ENCODE measurements at places on chromosomes 7 and 10. TPM values are rescaled to one million over a fixed set of nuclear protein-coding genes. Genes with fewer than 3 reads are reported as not detected.
A peak's percentile ranks its signal among the peaks of the same experiment; 100 is the strongest.

- DNase-seq = no peak
Observed at GRCh38 chr7:16299853-16300252, 121.5 kb downstream of the CRPPA start.

STEAP1B gene
- not detected for total RNA-seq

DNA sequence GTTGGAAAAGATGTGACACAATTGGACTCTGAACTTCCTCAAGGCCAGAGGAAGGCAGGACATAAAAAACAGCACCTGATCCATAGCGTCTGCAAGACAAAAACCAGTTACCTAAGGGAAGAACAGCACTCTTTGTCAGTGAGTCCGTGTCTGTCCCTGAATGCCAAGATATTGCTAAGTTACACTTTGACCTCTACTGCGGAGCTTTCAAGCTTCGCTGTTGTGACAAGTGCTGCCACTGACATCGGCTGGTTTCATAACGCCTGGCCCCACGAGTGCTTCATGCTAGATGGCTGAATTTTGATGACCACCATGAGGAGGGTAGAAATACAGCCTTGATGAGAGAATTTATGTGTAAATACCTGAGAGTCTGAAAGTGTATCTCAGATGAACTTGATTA, 49.7 kb upstream of the JAZF1 start:
- DNase-seq = no peak

GRCh38 chr10:36141856-36142560, 499.9 kb upstream of the FZD8 start:
- peak; percentile 14 for DNase-seq

DNA sequence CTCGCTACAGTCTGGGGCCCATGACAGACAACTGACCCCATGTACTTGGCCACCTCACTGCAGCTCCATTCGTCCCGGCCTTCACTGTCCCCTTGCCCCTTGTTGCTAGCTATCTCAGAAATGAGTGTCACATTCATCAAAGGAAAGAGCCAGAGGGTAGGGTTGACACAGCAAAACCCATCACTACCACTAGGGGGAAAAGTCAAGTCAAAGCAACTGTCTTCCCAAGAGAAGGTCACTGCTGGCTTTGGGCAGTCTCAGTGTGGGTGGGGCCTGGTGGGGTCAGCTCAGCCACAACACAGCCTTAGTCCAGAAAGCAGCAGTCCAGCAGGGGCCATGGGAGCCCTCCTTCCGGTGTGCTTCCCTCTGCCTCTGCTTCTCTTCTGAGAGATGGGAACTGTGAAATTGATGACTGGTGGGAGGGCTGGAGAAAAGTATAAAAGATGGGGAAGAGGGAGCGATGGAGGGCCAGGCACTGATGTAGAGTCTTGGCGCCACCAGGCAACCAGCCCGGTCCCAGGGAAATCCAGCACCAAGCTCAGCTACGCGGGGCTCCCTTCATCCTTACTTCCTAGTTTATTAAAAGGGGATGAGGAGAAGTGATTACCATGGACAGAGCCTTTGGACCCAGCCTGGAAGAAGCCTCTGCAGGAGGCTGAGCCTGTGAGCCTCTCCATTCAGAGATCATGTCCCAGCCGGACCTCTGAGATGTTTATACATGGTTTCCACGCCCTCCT, 58.0 kb downstream of the PLXNA4 start:
- DNase-seq = no peak

GATA3 gene
- 7.7 TPM for total RNA-seq

- DNase-seq = no peak
Observed at GRCh38 chr10:28924717-28925116, 247.4 kb downstream of the BAMBI start.

GRCh38 chr10:43135656-43136055, 2.6 kb upstream of the CSGALNACT2 start:
- no peak for DNase-seq

ADAMTS14 gene
- not detected for total RNA-seq

SLC29A4 gene
- total RNA-seq = 10.5 TPM

DNA sequence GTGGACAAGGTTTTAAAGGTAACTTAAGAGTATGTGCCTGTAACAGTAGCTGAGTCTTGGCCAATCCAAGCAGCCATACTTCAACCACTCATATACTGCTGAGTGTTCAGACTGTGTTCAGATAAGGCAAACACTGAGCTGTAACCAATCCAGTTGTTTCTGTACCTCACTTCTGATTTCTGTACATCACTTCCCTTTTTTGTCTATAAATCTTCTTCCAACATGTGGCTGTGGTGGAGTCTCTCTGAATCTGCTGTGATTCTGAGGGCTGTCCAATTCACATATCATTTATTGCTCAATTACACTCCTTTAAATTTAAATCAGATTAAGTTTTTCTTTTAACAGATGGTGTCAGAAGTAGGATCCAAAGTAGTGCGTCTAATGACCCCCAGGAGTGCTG, 149.5 kb upstream of the PHF14 start:
- no peak for DNase-seq

CNPY4 gene
- total RNA-seq = 36.6 TPM

DNA sequence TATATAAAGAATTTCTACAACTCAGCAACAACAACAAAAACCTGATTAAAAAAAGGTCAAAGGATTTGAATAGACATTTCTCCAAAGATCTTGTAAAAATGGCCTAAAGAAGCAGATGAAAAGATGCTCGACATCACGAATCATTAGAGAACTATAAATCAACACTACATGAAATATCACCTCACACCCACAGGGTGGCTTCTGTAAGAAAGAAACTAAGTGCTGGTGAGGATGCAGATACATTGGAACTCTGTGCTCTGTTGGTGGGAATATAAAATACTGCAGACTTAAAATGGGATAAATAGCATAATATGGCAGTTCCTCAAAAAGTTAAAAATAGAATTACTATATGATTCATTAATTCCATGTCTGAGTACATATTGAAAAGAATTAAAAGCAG, 38.3 kb upstream of the CDCA7L start:
- DNase-seq = no peak

GRCh38 chr10:21991785-21992184, 11.7 kb downstream of the DNAJC1 start:
- DNase-seq = no peak

- no peak for DNase-seq
Observed at GRCh38 chr7:30837581-30837980, 66.4 kb downstream of the MINDY4 start.

GRCh38 chr10:52440612-52441285, 126.7 kb downstream of the DKK1 start:
- DNase-seq = no peak

DNA sequence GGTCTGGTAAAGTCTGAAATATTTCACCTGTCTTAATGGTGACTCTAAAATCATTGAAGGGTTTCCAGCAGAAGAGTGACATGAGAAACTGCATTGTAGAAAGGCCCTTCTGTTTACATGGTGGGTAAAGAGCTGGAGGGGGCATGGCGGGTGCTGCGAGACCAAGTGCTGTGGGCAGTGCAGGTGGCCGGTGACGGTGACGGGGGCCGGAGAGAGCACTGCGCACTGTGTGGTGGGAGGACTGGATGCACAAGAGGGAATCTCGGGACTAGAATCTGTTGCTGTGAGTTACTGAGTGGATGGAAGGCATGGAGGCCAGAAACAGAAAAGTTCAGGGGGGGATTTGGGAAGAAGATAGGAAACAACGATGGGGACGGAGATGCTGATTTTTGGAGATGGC, 218.7 kb downstream of the USP6NL start:
- no peak for DNase-seq

CCL24 gene
- total RNA-seq = 4.0 TPM

DNA sequence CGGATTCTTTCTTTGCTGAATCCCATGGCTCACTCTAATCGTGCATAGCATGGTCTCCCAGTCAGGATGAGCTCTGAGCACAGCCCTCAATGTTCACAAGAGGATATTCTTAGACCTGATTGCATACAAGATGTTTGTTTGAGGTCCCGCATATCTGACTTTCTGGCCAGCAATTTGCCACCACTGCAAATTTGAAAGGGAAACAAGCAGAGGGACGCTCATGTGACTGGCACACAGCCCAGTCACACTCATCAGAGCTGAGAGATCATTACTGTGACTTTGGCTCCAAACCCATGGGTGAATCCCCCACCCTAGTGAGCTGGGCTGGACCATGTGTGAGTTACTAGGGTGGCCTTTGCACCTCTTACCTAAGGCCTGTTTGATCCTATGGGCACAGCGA, 9.9 kb downstream of the TAS2R41 start:
- DNase-seq = peak; percentile 66

GRCh38 chr7:20785157-20786048, 1.3 kb downstream of the SP8 start:
- no peak for DNase-seq

- DNase-seq = no peak
Observed at GRCh38 chr10:78508955-78509748, 475.5 kb downstream of the RPS24 start.

GRCh38 chr7:158129037-158130022, 458.3 kb downstream of the PTPRN2 start:
- no peak for DNase-seq

HOXA1 gene
- 1.1 TPM for total RNA-seq

CYP2W1 gene
- 14.3 TPM for total RNA-seq

GRCh38 chr10:67175354-67175753, 249.5 kb downstream of the LRRTM3 start:
- no peak for DNase-seq

LIPM gene
- not detected for total RNA-seq

GRCh38 chr10:131452926-131453720, 141.6 kb upstream of the TCERG1L start:
- DNase-seq = peak; percentile 41

FAM180A gene
- 0.17 TPM for total RNA-seq

GRCh38 chr7:131538071-131538812, 18.2 kb downstream of the PODXL start:
- no peak for DNase-seq

HGF gene
- total RNA-seq = 157 TPM

PNPLA8 gene
- 73.5 TPM for total RNA-seq

GRCh38 chr10:105950410-105950809, 1214.1 kb downstream of the SORCS1 start:
- peak; percentile 72 for DNase-seq

GRCh38 chr10:111990734-111991133, 192.8 kb downstream of the GPAM start:
- DNase-seq = no peak

- DNase-seq = no peak
Observed at GRCh38 chr7:122161628-122162027, 17.6 kb upstream of the AASS start.

PDE6C gene
- not detected for total RNA-seq

DNA sequence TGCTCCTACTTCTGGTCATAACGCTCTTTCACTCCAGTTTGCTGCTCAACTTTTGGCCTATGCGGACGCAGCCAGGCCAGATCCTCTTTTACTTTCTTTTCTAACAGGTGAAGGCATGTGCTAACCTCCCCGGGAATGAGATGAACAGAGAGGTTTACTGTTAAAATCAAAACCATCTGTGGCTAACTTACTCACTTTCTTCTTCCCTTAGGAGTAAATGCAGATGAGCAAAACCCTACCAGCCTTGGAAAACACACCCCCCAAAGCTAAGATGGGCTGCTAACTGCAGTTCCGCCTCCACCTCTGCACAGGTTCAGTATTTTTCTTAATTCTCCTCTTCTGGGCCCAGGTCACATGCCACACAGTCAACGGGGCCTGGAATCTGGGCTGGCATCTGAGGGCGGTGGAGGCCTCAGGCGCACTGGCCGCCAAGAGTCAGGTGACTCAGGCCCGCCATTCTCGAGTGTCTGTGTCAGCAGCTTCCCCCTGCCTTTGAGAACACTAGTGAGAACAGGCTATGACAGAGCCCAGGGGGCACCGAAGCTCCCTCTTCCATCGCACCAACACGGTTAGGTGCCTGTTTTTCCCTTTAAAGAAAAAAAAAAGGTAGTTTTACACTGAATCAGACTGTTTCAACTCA, 11.1 kb downstream of the FAM53B start:
- DNase-seq = peak; percentile 89

NME8 gene
- not detected for total RNA-seq

GPR15LG gene
- not detected for total RNA-seq

DNA sequence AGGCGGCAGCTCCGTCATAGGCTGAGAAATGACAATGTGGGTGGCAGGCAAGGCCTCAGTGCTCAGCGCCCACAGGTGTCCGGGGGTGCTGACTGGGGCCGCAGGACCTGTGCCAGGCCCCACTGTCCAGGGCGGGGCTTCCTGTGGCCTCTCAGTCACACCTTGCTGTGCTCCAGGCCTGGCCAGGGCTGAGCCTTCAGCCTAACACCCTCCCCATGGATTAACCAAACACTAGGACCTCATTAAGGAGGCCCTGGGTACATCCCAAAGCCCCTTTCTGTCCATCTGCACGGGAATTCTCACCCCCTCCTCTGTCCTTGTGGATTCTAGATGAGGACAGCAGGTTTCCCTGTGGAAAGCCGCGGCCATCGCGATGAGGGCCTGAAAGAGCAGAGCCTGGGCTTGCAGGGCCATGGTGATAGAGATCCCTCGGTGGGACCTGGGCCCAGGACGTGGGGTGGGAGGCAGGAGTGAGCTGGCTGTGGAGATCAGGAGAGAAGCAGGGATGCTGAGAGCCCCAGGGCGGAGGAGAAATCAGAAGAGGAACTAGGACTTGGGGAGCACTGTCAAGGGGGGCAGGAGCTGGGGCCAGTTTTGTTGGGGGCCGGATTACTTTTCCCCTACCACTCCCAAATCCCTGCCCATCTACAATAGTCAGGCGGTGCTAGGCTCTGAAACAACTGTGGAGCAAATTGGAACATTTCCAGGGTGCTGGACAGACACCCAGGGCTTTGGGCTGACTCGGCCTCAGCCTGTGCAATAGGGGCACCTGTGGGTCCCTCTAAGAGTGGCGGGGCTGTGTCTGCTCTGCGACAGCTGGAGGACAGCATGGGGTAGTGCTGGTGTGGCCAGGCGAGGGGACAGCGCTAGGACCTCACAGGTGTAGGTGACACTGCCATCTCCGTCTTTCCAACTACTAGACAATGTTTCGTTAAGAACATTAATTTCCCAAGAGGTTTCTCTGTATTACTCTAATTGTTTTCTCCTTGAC, 23.3 kb upstream of the MNX1 start:
- no peak for DNase-seq

GRCh38 chr7:54839575-54840213, 80.7 kb upstream of the SEC61G start:
- peak; percentile 72 for DNase-seq

- DNase-seq = no peak
Observed at GRCh38 chr7:105229641-105230040, 159.1 kb downstream of the SRPK2 start.

DNA sequence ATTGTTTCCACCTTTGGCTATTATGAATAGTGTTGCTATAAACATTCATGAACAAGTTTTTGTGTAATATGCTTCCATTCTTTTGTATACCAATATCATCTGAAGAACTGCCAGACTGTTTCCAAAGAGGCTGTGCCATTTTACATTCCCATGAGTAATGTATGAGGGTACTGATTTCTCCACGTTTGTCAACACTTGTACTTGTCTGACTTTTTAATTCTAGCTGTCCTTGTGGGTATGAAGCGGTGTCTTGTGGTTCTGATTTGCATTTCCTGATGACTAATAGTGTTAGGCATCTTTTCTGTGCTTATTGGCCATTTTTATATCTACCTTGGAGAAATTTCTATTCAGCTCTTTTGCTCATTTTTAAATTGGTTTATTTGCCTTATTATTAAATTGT, 52.8 kb downstream of the LSMEM1 start:
- DNase-seq = no peak

GRCh38 chr10:70499836-70500167, 21.2 kb downstream of the PALD1 start:
- no peak for DNase-seq

All from adrenal gland (tissue), 19 donors.